ENCODE measurements at places on chromosomes 7 and 10.

GRCh38 chr10:66804962-66805361, 120.9 kb upstream of the LRRTM3 start:
- DNase-seq = no peak

GRCh38 chr10:62618054-62618453, 186.5 kb upstream of the ADO start:
- no peak for DNase-seq

- no peak for DNase-seq
These were observed 357.6 kb upstream of the PCDH15 start for GRCh38 chr10:55158633-55159032.

DNA sequence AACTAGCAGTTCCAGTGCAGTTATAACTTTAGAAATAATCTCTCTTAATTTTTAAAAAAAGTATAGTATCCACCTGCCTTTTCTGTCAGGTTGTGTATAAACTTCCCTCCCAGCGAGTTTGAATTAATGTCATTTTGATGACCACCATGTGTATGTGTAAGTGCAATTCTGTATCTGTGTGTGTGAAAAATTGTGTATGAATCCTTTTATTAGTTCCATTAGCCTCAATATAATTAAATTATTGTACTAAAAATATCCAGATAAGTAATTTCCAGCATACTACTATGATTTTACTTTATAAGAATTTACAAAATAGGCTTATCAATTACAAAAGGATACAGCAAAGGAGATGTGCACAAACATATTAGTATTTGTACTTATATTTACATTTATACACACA, 421.1 kb upstream of the LRGUK start:
- no peak for DNase-seq

- DNase-seq = no peak
These were observed 101.2 kb downstream of the RPS24 start for GRCh38 chr10:78134773-78135306.

- DNase-seq = no peak
These were observed 490.0 kb downstream of the CNTNAP2 start for GRCh38 chr7:146606628-146607027.

DNA sequence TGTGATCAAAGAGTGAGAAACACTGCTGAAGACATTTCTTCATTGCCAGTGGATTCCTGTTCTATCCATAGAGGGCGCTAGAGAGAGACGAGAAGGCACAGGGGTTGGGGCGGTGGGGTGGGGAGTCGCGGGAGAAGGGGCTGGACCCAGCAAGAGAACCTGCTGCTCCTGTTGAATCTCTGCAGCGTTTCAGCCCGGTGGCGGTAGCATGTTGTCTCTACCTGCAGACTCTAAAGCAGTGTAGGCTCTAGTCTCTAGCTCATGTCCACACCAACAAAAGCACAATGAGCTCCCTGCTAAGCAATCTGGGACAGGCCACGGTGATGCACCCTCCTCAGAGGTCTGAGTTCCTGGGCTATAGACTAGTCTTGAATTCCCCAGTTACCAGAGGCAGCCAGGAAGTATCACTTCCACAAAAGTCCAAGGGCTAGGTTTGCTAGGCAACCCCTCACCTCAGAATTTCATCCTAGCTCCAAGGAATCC, 167.7 kb downstream of the DGKB start:
- DNase-seq = peak; percentile 3

- no peak for DNase-seq
These were observed 123.9 kb upstream of the CDK13 start for GRCh38 chr7:39826166-39826565.

DNA sequence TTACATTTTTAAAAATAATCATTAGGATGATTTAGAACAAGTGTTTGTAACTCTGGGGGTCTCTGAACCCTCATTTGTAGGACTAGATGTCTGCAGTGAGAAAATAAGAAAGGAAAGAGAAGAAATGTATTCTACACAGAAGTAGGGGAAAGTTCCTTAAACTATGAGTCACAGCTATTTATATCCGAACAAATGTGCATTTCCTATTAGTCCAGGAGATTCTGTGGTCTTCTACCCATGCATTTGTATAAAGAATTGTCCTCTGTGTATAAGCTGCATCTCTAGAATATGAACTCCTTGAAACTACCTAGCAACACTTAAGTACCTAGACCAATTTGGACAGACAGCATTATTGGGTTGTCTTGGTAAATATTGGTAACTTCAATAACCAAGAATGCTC, 15.9 kb upstream of the CD36 start:
- DNase-seq = no peak

DNA sequence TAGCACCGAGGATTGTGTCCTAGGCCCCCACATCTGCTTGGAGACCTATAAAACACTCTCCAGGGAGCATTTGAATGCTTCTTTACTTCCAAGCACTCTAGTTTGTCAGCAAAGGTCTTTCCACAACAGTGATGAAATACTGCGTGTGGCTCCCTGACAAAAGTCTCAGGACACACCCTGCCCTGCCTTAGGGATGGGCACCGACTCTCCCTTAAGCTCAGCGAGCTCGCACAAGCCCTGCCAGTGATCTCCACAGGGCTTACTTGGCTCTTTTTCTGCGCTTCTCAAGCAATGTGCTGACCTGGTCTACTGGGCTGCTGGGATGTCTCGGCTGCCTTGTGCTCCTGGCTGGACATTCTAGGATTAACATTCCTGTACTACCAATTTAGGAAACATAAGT, 84.3 kb upstream of the MPP7 start:
- DNase-seq = no peak

GRCh38 chr10:97503406-97503805, 4.7 kb downstream of the UBTD1 start:
- DNase-seq = no peak

DNA sequence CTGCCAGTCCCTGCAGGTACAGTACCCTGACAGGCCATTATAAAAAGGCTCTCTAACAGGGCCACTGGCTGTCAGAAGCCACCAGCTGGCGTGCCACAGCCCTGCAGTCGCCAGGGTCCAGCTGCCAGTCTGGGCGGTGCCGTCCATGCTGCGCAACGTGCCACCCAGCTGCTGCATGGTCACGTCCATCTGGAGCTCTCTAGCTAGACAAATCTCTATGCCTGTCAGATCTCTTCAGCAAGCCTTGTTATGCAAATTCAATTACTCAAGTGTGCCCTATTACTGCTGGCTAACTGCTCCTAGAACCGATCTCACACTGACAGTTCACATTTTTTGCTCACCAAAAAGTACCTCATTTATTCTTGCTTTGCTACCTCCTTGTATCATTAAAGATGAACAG, 75.9 kb downstream of the HIBADH start:
- peak; percentile 56 for DNase-seq

DNA sequence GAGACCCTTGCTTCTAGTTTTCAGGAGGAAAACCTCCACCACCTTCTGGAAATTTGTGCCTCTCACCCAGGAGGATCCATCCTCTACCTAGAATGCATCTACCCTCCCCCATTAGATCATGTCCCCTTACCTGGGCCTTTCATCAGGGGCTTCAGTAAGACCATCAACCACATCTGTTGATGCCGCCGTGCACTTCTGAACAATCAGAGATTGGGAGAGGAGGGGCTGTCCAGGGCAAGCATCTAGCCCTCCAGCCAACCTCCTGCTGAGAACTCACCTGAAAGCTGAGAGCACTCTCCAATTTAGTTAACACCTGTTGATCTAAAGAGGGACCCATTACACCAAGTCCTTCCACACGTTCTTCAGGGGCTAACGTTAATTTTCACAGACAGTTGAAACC, 57.6 kb upstream of the PIK3CG start:
- DNase-seq = no peak

Data from pancreas (tissue), 10 donors.